Stimulated activated CD4-positive, alpha-beta T cell treated with anti-CD3 and anti-CD28 coated beads, Interleukin-2, amount 100 ng/mL, for 4 hours (primary cell): ENCODE measurements at places on chromosomes 3 and 15.
A peak's percentile ranks its signal among the peaks of the same experiment; 100 is the strongest.

DNA sequence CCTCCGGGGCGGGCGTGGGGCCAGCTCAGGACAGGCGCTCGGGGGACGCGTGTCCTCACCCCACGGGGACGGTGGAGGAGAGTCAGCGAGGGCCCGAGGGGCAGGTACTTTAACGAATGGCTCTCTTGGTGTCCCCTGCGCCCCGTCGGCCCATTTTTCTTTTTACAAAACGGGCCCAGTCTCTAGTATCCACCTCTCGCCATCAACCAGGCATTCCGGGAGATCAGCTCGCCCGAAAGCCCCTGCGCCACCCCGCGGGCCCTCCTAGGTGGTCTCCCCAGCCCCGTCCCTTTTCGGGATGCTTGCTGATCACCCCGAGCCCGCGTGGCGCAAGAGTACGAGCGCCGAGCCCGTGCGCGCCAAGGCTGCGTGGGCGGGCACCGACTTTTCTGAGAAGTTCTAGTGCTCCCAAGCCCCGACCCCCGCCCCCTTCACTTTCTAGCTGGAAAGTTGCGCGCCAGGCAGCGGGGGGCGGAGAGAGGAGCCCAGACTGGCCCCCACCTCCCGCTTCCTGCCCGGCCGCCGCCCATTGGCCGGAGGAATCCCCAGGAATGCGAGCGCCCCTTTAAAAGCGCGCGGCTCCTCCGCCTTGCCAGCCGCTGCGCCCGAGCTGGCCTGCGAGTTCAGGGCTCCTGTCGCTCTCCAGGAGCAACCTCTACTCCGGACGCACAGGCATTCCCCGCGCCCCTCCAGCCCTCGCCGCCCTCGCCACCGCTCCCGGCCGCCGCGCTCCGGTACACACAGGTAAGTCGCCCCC, at the start of gene THBS1:
Gene THBS1 (plus strand): TSS at position 595 of the 757 bp plus-strand sequence. CDS start 779 bp downstream, outside the sequence.
- peak; percentile 39 for DNase-seq

- DNase-seq, result peak; percentile 53
Observed at GRCh38 chr3:30693470-30694120, 87.2 kb downstream of the TGFBR2 start.

GRCh38 chr3:120460862-120461261, 10.1 kb upstream of the FSTL1 start:
- DNase-seq, result no peak

DNA sequence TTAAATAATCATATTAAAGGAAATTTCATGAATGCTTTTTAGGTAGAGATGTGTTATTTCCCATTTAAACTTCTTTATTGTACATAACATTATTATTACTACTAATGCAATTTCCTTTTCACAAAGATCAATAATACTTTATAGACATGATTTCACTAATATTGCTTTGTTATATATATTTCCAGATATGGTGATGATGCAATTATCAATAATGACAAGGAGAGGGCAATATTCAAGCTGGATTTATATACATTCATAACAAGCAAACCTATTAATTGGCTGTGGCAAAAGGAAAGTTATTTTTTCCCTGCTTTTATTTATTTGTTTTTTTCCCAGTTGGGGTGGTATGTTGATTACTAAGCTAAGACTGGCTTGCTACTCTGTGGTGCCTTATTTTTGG, 113.5 kb downstream of the RAP2B start:
- DNase-seq, result no peak

DNA sequence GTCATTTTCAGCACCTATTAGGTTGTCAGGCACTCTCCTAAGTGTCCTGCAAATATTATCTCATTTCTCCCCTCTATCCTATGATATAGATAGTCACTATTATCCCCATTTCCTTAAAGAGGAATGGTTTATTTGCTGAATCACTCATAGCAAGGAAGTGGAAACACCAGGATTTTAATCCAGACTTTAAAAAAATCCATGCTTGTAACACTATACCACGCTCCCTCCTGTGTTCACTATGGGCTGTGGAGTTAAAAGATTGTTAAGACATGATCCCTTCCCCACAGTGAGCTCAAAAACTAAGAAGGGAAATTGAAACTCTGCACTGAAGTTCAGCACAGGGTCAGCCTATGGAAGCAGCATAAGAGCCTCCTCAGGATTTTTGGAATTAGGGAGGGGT, 60.2 kb downstream of the TMEM39A start:
- DNase-seq, result no peak

DNA sequence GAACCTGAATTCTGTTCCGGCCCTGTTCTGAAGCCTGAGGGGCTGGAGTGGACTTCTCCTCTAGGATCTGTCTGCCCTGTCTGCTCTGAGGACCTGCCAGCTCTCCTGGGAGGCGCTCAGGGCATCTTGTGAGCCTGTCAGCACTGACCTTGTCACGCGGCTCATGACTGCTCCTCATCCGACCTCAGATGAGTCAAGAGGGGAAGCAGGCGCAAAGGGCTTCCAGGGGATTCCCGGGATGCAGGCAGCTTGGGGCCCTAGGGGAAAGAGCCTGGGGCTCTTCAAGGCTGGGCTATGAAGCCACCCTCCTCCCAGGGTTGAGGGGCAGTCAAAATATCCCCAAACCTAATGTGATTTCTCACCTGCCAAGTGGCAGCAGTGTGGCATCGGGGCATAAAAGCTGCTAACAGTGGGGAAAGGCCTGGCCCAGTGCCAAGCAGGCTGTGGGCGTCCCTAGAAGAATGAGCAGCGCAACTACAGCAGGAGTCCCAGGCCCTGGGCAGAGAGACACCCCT, 27.6 kb upstream of the ANKDD1A start:
- peak; percentile 70 for DNase-seq

DNA sequence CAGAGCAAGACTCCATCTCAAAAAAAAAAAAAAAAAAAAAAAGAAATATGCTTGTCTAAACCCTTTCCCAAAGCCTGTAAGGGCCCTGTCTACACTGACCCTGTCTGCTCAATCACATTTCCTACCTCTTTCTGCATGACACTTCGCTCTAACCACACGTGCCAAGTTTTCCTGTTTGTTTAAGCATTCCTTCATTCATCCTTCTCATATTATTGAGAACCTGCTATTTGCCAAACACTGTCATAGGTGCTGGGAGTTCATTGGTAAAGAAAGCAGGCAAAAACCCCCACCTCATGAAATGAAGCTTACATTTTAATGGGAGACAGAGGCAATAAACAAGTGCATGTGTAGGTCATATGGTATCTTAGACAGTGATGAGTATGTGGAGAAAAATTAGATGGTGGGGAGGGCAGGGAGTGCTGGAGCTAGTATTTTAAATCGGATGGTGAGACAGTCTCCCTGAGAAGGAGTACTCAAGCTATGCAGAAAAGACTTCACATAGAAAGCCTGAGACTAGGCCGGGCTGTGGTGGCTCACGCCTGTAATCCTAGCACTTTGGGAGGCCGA, 48.0 kb downstream of the B3GNT5 start:
- DNase-seq, result no peak
